ENCODE measurements at places on chromosomes 7 and 10.

DNA sequence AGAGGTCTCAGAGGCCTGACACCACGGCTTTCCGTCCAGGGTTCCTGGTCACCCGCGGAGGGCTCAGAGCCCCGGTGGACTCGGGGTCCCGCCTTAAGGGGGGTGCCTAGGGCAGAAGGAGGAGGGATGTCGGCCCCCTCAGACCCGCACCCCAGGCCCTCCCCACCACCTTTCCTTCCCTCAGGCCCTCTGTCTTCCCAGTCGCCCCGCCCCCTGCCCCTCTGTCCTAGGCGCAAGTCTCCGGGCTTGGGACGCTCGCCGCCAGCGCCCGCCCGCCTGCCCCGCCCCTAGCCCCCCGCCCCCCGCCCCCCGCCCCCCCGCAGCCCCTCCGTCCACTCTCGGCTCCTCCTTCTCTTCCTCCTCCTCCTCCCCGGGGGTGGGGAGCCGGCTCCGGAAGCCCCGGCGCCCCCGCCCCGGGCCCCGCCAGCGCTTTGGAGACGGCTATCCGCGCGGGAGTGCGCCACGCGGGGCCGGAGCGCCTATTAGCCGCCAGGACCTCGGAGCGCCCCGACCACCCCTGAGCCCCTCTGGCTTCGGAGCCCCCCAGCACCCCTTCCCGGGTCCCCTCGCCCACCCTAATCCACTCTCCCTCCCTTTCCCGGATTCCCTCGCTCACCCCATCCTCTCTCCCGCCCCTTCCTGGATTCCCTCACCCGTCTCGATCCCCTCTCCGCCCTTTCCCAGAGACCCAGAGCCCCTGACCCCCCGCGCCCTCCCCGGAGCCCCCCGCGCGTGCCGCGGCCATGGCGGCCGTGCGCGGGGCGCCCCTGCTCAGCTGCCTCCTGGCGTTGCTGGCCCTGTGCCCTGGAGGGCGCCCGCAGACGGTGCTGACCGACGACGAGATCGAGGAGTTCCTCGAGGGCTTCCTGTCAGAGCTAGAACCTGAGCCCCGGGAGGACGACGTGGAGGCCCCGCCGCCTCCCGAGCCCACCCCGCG lies at the start of gene AEBP1:
Gene AEBP1 (plus strand): TSS at position 423 of the 937 bp plus-strand sequence. CDS start 321 bp downstream, at position 744.
- no peak within 1 kb of the TSS for H3K27ac ChIP-seq
- H3K27me3 ChIP-seq: no peaks in the 10 kb centered on the region
- no peaks in the 10 kb centered on the region for H3K36me3 ChIP-seq

- DNase-seq: no peak
- peak overlapping the region; percentile 55 for H3K27ac ChIP-seq
- no peak overlapping the region for H3K4me3 ChIP-seq
- no peaks in the 10 kb centered on the region for H3K27me3 ChIP-seq
- peaks cover 2% of the 10 kb centered on the region for H3K4me1 ChIP-seq
- H3K36me3 ChIP-seq: peaks cover 6% of the 10 kb centered on the region
Observed at GRCh38 chr7:5712566-5712965, 68.9 kb downstream of the RNF216 start.

- H3K4me1 ChIP-seq: peaks cover 12% of the 10 kb centered on the region
- peak; percentile 94 for DNase-seq
- H3K4me3 ChIP-seq: peak within 1 kb of the TSS; percentile 84
- H3K27ac ChIP-seq: peak within 1 kb of the TSS; percentile 79
- H3K36me3 ChIP-seq: peaks cover 11% of the 10 kb centered on the region
Observed at GRCh38 chr7:100158229-100159098, at the start of gene TRAPPC14. Gene TRAPPC14, minus strand, starts transcription at chr7:100158723. Its CDS starts 224 bp downstream, at chr7:100158499.

GRCh38 chr7:14309432-14309831 lies 320.0 kb upstream of the ETV1 start:
- no peak overlapping the region for H3K27ac ChIP-seq
- DNase-seq: no peak
- H3K27me3 ChIP-seq: no peaks in the 10 kb centered on the region
- H3K4me3 ChIP-seq: no peak overlapping the region
- H3K36me3 ChIP-seq: no peaks in the 10 kb centered on the region

DNA sequence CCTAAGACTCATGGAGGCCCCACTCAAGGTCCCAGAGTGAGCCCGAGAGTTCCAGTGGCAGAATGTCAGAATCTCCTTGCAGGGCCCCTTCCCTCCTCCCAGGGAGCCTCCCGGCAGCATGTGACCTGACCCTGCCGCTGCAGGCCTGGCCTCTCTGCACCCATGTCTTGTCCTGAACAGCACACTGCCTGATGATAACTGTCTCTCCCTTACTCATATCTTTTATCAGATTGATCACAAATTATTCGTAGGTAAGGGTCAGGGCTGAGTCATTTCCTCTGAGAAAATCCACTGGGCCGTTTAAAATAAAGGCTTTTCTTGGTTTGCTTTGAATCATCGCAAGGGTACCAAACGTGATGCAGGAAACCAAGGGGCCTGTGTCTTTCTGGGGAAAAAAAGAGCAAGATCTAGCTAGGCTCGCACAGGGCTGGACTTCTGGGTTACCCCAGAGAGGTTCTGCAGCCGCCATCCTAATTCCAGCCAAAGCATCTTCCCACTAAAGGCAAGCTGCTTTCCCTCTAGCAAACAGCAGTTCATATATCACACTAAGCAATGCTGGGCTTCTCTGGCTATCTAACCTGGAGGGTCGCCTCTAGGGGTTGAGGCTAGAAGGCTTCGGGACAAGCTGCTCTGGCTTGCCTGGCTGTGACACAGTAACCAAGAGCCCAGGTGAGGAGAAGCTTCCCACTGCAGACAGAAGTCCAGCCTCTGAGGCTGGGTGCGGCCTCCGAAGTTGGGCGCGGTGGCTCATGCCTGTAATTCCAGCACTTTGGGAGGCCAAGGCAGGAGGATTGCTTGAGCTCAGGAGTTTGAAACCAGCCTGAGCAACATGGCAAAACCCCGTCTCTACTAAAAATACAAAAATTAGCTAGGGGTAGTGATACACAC lies 104.9 kb downstream of the SPDYE5 start:
- H3K27ac ChIP-seq: no peak overlapping the region
- no peak overlapping the region for H3K4me3 ChIP-seq
- H3K4me1 ChIP-seq: no peaks in the 10 kb centered on the region

DNA sequence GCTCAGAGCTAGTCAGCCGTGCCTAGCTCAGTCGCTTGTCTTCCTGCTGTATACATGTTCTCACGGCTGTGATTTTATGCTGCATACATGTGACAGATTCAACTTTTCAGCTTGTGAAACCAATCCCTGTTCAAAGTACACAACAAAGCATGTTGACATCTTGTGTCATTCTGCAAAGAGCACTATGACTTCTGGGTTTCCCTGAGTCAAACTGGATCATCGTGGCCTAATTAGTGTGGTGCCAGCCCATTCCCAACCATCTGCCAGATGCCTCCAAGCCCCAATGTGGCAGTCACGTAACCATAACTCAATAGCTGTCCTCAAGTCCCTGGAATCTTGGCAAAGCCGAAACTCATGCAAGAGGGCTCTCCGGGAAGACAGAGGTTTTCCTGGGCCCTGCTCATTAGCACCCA lies 144.8 kb downstream of the MYOF start:
- no peak overlapping the region for H3K27ac ChIP-seq
- DNase-seq: no peak
- peaks cover 17% of the 10 kb centered on the region for H3K4me1 ChIP-seq
- H3K36me3 ChIP-seq: no peaks in the 10 kb centered on the region

GRCh38 chr10:17841050-17841449 lies 31.9 kb downstream of the MRC1 start:
- no peak for DNase-seq
- no peaks in the 10 kb centered on the region for H3K27me3 ChIP-seq
- peaks cover 1% of the 10 kb centered on the region for H3K4me1 ChIP-seq
- no peak overlapping the region for H3K4me3 ChIP-seq

DNA sequence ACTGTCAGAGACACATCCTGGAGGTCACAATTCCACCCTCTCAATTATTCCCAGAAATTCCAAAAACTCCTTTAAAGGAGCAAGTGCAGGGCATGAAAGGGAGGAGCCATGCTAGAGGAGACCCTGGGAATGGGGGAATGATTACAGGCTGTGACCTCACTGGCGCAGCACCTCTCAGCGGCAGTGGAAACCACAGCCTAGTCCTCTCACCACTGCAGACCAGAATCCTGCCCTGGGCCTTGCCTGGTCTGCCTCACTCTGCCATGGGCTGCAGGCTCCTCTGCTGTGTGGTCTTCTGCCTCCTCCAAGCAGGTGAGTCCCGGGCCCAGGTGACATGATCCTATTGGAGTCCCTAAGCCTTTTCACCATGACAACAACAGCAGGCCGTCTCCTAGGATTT lies 50.5 kb upstream of the PRSS58 start:
- H3K36me3 ChIP-seq: no peaks in the 10 kb centered on the region
- H3K27ac ChIP-seq: no peak overlapping the region
- H3K27me3 ChIP-seq: no peaks in the 10 kb centered on the region
- DNase-seq: no peak
- no peaks in the 10 kb centered on the region for H3K4me1 ChIP-seq

GRCh38 chr10:85946713-85947326 lies 419.8 kb downstream of the GRID1 start:
- no peaks in the 10 kb centered on the region for H3K27me3 ChIP-seq
- no peak overlapping the region for H3K4me3 ChIP-seq
- H3K4me1 ChIP-seq: no peaks in the 10 kb centered on the region
- H3K27ac ChIP-seq: no peak overlapping the region

DNA sequence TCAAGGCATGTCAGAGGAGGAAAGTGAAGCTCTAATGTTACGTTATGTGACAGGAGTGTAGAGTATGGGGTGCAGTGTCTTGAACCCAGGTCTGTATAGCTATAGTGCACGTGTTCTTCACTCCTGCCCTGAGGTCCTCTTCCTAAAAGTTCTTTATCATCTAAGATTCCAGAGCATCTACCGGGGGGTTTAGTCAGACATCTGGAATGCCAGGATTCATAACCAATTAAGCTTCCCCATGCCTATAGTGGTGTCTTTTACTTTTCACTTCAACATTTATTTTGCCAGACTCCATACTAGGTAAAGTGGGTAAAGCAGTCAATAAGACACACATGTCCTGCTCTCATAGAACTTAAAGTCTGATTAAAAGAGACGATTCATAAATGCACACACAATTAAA lies 22.4 kb downstream of the PPP1R3C start:
- H3K27ac ChIP-seq: no peak overlapping the region
- no peaks in the 10 kb centered on the region for H3K4me1 ChIP-seq
- H3K36me3 ChIP-seq: no peaks in the 10 kb centered on the region
- H3K4me3 ChIP-seq: no peak overlapping the region
- no peak for DNase-seq

GRCh38 chr7:127899411-127899810 lies 131.8 kb downstream of the LRRC4 start:
- peaks cover 24% of the 10 kb centered on the region for H3K4me1 ChIP-seq
- H3K4me3 ChIP-seq: no peak overlapping the region
- H3K27ac ChIP-seq: no peak overlapping the region
- no peaks in the 10 kb centered on the region for H3K27me3 ChIP-seq
- H3K36me3 ChIP-seq: no peaks in the 10 kb centered on the region

GRCh38 chr10:126402721-126403695 lies 14.7 kb upstream of the ADAM12 start:
- no peaks in the 10 kb centered on the region for H3K4me1 ChIP-seq
- no peak for DNase-seq
- no peak overlapping the region for H3K27ac ChIP-seq
- H3K27me3 ChIP-seq: no peaks in the 10 kb centered on the region
- no peak overlapping the region for H3K4me3 ChIP-seq
- H3K36me3 ChIP-seq: no peaks in the 10 kb centered on the region

DNA sequence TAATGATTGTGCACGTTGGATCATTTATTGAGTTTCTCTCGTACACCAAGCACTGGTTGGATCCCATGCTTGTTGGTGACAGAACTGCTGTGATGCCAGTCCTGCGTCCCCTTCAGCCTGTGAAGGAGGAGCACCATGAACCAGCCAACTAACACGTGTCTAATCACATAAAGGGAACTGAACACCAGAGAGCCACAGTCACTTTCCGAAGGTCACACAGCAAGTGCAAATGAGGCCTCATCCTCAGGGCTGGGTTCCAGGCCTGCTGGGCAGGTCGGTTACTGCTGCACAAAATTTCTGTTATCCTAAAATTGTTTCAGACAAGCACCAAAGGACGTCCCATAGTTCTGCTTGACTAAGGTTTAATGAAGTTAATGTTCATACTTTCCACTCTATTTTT lies 332.0 kb upstream of the ZNF32 start:
- H3K4me1 ChIP-seq: no peaks in the 10 kb centered on the region
- no peak overlapping the region for H3K4me3 ChIP-seq
- H3K27ac ChIP-seq: no peak overlapping the region
- DNase-seq: no peak

- no peak for DNase-seq
- no peaks in the 10 kb centered on the region for H3K27me3 ChIP-seq
- no peak overlapping the region for H3K27ac ChIP-seq
- no peaks in the 10 kb centered on the region for H3K4me1 ChIP-seq
Observed at GRCh38 chr7:41367967-41368882, 334.7 kb downstream of the INHBA start.

- H3K4me1 ChIP-seq: no peaks in the 10 kb centered on the region
- no peaks in the 10 kb centered on the region for H3K36me3 ChIP-seq
- no peak overlapping the region for H3K4me3 ChIP-seq
- no peaks in the 10 kb centered on the region for H3K27me3 ChIP-seq
- H3K27ac ChIP-seq: no peak overlapping the region
- DNase-seq: no peak
Observed at GRCh38 chr10:28411648-28412047, 108.8 kb upstream of the MPP7 start.

DNA sequence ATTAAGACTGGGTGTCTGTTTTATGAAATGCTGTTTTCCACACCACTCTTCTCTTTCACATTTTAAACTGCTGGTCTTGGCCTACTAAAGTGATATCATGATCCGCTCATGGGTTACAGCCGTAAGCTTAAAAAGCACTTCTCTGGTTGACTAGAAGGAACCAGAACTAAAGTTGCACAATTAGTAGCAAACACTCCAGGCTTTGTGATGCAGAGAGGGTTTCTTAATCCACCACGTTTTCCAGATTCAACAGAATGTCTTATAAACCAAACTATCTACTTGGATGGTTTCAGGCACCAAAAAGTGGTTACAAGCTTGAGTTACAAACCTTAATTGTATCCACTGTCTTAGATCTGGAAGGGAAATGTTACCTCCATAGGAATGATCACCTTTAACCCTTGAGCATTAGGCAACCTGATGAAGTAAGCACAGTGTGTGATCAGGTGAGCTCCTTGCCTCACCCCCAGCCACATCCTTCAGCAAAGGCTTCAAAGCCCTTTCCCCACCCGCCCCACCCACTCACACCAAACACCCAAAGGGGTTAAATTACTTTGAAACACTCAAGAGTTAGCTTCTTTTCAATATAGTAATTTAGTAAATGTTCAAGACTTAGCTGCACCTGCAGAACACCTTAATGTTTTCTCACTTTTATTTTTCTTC lies 3.5 kb downstream of the ELMO1 start:
- H3K4me1 ChIP-seq: peaks cover 3% of the 10 kb centered on the region
- H3K27ac ChIP-seq: no peak overlapping the region
- no peaks in the 10 kb centered on the region for H3K36me3 ChIP-seq
- no peak for DNase-seq
- no peaks in the 10 kb centered on the region for H3K27me3 ChIP-seq
